ENCODE measurements at places on chromosomes 2 and 18.

DNA sequence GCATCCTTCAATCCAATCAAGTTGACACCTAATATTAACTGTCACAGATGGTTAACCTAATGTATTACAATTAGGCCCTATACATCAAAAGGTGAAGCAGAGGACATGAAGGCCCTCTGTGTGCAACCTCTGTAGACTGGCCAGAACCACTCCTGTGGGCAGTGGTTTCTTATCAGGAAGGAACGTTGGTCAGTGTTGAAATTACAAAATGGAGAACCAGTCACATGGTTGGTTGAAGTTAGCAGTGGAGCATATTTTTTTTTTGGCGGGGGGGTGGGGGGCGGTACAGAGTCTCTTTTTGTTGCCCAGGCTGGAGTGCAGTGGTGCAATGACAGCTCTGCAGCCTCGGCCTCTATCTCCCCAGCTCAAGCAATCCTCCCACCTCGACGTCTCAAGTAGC, 19.8 kb downstream of the RNU2-63P start:
- DNase-seq, result no peak

- no peak for DNase-seq
Measured at GRCh38 chr2:231280846-231281245, 82.4 kb downstream of the ARMC9 start.

- no peak for DNase-seq
Measured at GRCh38 chr2:1665761-1666505, 78.4 kb downstream of the PXDN start.

- no peak for DNase-seq
Measured at GRCh38 chr2:3838348-3838747, 135.0 kb downstream of the DCDC2C start.

DNA sequence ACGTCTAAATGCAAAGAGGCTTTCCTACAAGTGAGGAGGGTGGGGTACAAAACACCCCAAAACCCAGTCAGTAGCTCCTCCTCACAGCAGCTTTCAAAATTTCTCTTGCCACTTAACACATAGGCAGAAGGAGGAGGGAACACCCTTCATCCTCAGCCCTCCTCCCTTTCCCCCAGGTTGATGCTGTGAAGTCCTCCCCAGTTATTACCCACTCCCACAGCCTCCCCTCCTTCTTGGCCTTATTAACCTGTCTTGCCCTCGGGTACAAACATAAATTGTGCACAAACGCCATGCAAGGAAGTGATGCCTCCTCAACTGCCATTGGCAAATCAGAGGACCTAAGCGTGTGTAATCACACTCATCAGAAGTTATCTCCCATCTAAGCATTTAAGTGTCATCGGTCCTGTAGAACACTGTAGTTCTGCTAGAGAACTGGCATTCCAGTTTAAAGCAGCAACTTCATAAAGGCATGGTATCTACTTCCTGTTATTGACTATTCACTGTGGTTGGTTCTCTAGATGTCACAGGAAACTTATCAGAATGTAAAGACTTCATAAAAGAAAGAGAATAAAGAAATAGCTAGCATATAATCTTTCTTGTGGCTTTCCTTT, at the start of gene DSC1:
DSC1 (minus strand) TSS at position 32 of the 611 bp plus-strand sequence. CDS start 262 bp downstream, outside the sequence.
- DNase-seq, result no peak

DNA sequence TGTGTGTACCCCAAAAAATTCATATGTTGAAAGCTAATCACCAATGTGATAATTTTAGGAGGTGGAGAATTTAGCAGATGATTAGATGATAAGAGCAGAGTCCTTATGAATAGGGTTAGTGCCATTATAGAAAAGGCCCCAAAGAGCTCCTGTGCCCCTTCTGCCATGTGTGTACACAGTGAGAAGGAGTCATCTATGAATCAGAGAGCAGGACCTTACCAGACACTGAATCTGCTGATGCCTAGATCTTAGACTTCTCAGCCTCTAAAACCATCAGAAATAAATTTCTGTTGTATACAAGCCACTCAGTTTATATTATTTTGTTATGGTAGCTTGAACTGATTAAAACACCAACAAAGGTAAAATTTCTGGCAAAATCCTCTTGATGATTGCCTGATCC, 560.0 kb upstream of the CDH2 start:
- DNase-seq, result no peak

DNA sequence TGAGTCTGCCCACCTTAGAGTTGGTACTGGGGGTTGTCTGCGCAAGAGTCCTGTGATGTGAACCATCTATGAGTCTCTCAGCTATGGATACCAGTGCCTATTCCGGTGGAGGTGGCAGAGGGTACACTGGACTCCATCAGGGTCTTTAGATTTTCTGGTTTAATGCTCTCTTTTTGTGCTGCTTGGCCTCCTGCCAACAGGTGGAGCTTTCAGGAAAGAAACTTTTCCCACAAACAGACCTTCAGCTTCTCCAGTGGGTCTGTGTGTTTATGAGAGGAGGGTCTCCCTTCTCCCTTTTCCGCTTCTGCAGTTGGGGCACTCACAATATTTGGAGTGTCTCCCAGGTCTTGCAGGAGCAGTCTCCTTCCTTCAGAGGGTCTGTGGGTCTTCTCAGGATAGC, 1721.9 kb upstream of the SLC39A10 start:
- no peak for DNase-seq

DNA sequence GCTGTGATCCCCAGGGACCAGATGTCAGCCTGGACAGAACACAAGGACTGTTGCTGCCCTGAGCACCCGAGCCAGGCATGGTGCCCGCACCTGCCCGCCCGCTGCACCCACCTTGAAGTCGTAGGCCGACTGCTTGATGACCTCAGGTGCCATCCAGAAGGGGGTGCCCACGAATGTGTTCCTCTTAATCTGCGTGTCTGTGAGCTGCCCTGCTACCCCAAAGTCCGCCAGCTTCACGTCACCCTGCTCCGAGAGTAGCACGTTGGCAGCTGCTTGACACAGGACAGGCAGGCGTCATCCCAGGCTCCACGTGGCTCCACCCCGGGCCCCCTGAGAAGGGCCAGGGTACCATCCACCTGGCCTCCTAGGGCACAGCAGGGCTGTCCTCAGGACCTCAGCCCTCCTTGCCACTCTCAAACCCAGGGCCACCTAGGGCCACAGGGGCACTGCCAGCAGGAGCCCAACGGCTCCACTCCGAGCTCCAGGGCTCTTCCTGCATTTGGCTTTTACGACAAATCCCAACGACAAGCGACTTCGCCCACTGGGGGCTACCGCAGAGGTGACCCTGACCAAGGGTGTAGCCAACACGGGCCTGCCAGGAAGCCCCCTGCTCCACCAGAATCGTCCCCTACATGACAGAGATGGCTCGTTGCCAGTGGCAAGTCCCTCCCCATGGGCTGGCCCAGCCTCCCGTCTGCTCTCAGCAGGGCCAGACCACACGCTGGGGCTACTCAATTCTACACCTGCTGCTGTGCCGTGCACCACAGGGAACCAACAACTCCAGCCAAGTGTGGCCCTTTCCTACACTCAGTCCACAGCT, 9.0 kb downstream of the STK25 start:
- DNase-seq, result no peak

DNA sequence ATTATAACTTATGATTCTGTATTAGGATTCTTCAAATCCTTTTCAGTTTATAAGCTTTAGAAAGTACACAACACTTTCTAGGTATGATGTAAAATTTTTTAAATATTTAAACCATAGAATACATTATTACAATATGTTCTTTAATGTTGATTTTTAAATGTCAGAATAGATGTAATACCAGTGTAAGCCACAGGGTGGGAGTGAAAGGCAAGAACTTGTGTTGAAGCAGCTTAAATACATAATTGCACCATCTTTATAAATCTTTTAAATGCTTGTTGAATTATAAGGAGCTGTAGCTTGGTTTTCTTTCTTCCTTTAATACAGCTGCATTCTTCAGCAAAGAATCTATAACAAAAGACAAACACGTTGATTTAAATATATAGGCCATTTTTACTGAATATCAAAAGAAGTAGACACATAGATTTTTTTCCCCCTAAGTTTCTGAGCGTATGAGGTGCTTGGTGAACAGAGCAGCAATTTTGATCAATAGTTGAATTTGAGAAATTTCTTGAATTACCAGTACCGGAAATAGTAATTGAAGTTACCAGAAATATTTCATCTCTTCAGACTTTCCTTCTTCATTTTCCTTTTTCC, 63.0 kb downstream of the TANK start:
- no peak for DNase-seq

- no peak for DNase-seq
Measured at GRCh38 chr2:32271063-32271462, 6.4 kb upstream of the NLRC4 start.

DNA sequence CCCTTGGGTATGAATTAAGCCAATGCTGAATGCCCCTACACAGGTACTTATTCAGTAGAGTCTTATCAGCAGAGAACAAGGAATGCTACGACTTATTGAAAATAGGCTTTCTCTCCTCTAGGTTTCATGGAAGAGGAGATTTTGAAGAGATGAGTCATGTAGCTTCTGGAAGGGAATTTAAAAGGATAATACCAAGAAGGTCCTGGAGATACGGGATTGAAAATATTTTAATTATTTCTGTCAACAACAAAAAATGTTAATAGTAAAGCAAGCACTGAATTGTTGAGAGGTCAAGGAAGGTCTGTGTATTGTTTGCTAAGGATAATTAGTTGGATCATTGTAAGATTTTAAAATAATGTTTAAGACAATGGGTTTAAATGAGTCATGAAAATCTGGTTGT, 293.0 kb upstream of the SPHKAP start:
- DNase-seq, result no peak

- peak; percentile 52 for DNase-seq
Measured at GRCh38 chr2:94871226-94872087, at the start of gene TEKT4. Gene TEKT4 (plus strand): TSS chr2:94871430. CDS start chr2:94871580, 150 bp downstream.

DNA sequence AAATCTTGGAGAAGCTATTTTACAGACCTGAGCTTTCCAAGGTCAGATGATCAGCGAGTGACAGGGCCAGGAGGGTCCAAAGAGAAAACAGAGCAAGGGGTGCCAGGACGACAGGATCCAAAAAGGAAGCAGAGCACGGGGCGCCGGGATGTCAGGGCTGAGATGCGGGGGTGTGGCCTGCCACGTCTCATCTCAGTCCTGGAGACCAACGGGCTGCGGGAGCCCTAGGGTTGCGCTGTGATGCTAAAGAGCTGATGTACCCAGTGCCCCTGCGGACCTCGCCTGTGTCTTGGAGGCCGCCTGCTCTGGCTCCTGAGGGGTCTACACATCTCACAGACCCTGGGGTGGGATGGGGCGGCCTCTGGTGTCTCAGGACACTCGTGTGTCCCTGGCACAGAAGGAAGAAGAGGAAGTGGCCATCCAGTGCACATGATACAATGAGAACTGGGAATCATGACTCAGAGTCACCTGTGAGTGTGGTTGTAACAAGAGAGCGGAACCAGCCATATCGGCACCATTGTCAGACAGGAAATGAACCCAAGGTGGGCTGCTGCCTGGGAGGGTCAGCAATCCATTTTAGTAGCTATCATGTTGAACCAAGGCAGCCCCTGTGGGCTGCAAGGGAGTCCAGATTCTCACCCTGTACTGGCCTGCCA, 97.8 kb downstream of the MYT1L start:
- no peak for DNase-seq

DNA sequence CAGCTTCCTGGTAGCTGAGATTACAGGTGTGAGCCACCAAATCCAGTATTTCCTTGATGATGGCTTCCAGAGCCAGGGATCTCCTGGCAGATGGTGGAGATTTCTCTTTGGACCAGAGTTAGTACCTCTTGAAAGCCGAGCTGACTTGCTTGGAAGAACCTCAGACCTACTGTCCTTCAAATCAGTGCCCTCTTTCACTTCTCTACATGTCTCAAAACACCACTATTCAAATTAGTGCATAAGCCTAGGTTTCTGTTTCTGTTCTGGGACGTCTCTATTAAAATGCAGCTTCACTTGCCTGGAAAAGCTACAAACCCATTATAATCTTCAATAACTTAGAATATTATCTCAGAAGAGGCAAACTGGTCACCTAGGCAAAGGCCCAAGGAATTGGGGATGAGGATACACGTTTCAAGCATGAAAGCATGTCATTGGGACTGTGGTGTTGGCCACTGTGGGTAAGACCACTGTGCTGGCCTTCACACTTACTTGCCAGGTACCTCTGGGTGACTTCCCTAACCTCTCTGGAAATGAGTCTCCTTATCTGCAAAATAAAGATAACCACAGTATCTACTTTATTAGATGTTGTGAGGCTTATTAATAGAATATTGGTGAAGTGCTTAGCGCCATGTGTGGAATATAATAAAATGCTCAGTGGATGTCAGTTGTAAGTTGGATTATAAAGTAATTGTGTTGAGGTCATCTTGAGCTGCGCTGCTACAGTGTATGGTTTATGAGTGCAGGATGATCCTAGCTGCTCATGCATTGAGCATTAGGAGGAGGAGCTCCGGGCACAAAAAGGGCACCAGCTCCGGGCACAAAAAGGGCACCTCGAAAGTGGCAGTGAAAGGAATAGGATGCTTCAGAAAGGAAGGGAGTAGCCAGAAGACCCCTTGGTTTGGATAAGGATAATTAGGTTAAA, 84.5 kb downstream of the DOCK10 start:
- no peak for DNase-seq

DNA sequence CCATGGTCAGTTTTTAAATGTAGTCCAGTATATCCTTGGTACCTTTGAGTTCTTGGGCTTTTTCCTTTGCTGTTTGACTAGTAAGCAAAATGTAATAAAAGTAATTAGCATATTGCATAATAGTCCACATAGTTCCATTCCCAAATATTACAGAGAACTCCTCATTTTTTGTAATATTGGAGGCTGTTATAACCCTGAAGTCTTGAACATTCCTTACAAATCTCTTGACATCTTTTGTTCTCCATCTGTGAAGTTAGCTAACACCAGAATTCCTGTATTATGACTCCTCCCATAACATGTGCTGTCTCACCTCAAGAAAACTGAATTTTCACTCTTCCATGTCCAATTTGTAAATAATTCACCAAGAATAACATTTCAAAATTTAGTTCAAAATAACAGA, 17.1 kb downstream of the CREB1 start:
- no peak for DNase-seq

- DNase-seq, result no peak
Measured at GRCh38 chr2:210318486-210318885, 3.5 kb upstream of the MYL1 start.

GRCh38 chr2:178109813-178110212, 2.4 kb upstream of the RBM45 start:
- no peak for DNase-seq

GRCh38 chr18:75244351-75245313, 34.0 kb downstream of the TSHZ1 start:
- DNase-seq, result peak; percentile 7

GRCh38 chr2:54455563-54456361, at the start of gene SPTBN1:
Gene SPTBN1 (plus strand): TSS chr2:54456327. CDS start chr2:54526419, 70,092 bp downstream.
- peak; percentile 70 for DNase-seq

Data from H1 (cell line).